Astrocyte (in vitro differentiated cells and primary cell): ENCODE measurements at places on chromosomes 6 and 20. TPM values are rescaled to one million over a fixed set of nuclear protein-coding genes. Genes with fewer than 3 reads are reported as not detected.

- DNase-seq = no peak
Measured at GRCh38 chr6:160952633-160953281, 38.8 kb upstream of the MAP3K4 start.

DNA sequence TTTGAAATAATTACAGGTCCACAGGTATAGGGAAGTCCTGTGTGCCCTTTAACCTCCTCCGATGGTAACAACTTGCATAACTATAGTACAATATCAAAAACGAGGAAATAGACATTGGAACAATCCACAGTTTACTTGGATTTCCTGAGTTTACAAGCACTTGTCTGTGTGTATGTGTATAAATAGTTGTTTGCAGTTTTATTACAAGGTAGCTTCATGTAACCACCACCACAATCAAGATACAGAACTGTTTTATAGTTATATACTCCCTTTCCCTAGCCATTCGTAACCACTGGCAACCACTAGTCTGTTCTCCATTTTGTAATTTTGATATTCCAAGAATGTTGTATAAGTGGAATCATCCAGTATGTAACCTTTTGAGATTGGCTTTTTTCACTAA lies 9.1 kb downstream of the FBXO9 start:
- no peak for DNase-seq

- DNase-seq = no peak
Measured at GRCh38 chr6:108799791-108800190, 48.4 kb upstream of the ARMC2 start.

DNA sequence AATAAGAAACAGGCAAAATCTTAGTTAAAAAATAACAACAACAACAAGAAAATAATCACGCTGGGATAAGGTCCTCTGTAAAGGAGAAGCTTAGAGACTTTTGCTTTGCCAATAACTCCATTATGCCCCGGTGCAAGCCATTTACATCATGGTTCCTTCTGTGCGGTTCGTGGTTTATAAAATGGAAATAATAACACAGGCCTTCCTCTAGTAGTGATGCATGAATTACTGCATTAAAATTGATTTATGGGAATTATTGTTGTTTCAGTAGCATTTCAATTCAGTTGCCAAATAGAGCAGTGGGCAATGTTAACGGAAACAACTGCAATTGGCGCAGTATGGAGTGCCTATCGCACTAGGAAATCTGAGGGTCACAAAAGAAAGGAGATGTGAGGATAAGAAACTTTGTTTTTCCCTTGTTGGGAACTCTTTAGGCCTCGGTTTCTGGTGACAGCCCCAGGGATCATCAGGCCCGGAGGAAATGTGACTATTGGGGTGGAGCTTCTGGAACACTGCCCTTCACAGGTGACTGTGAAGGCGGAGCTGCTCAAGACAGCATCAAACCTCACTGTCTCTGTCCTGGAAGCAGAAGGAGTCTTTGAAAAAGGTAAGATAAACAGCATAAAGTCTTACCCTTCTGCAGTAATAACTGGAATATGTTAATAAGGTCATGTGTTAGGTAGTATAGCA lies 1.1 kb downstream of the CD109 start:
- no peak for DNase-seq

- DNase-seq = peak; percentile 32
Measured at GRCh38 chr6:149064001-149064659, 253.4 kb upstream of the TAB2 start.

- DNase-seq = peak; percentile 51
Measured at GRCh38 chr6:37607944-37608343, 89.7 kb downstream of the MDGA1 start.

- peak; percentile 27 for DNase-seq
Measured at GRCh38 chr6:145829950-145830349, 15.4 kb upstream of the FBXO30 start.

DNA sequence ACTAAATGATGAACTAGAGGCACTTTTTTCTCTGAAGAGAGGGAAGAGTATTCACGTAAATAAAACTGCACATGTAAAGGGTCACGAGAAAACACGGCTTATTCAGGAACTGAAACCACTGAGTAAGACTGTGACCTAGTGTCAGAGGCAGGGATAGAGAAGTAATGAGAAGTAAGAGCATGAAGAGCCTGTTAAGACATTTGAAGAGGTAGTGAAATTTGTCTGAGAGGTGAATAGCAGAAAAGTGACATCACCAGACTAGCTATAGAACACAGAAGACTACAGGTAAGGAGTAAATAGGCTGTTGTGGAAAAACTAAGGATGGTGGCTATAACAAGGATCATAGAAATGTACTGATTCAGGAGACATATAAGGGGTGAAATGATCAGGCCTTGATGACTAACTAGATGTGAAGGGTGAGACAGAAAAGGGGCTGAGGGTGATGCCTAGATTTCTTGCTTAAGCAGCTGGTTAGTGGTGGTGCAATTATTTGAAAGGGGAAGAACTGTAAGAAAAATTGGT lies 76.8 kb downstream of the REV3L start:
- no peak for DNase-seq

The ZSCAN16 gene
- 1.9 and 2.5 TPM in 2 replicates for total RNA-seq

The MYT1 gene
- total RNA-seq = 0.17 TPM in 1 of 2 replicates, not detected in the other

The HTR1E gene
- not detected in 2 replicates for total RNA-seq

The HNF4A gene
- total RNA-seq = not detected in 2 replicates
